ENCODE measurements at places on chromosomes 12 and 14.
A peak's percentile ranks its signal among the peaks of the same experiment; 100 is the strongest.

DNA sequence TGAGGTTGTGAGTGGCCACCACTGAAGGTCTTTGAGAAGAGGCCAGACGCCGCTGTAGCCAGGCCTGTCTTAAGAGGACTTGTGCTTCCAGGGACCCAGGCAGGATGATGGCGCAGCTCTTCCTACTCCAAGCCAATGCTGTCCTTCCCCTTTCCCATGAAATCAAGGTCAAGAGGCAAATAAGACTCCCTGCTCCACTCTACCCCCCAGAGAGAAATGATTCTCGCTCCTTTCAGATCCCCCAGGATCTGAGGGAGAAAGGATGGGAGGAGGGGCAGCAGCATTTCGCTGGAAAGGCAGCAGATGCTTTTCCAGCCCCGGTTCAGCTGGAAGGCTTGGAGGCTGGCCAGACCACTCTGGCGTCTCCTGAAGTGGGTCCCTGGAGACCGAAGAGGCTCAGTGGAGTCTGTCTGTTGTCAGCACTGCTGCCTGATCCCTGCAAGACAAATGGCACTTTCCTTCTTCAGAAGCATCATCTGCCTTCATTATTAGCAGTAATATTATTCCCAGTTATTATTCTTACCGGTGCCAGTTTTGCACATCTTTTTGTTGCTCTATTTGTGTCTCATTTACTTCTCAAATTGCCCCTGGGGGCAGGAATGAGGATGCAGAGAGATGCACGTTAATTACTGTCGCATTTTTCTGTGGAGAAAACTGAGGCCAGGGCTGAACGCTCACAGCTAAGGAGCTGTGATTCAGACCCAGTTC is 51.4 kb downstream of the C14orf132 start:
- DNase-seq, result peak; percentile 58

DNA sequence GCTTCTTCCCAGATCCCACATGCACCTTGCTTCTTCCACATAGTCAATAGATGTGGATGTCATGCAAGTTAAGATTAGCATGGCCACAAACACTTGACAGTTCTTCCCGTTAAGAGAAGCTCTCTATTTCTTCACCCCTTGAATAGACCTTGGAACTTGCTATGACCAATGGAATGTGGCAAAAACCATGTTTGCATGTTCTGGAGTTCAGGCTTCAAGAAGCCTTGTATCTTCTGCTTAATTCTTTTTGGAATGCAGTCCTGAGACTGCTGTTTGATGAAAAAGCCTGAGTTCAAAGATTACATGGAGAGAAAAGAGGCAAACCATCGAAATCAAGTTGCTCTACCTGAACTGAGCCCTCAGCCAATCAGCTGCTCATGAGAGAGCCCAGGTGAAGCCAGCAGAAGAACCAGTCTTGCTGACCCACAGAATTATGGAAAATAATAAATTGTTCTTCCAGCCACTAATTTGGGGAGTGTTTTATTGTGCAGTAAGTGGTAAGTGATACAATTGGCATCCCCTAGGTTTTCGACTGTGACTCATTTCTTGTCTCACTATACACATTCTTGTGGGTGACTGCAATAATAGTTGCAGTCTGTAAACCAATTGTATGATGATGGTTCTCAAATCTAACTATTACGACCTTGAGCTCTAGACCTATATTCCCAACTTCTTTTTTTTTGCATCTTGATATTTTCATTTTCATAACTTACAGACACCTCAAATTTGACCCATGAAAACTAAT is 12.6 kb downstream of the RASSF9 start:
- no peak for DNase-seq

DNA sequence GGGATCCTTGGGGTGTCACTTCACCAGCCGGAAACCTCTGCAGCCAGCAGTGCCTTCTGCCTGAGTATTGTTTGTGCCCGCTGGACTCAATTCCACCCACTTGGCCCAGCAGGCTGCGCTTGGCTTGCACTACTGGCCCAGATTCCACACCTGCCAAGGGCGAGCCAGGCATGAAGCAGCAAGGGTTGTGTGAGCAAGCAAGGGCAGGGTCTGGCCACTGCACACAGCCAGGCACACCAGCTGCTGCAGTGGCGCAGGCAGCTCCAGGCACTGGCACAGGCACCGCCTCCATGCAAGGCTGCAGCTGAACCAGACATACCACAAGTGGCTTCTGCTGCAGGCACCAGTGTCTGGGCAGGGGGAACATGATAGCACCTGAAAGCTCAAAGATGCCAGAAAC is 99.5 kb downstream of the NUAK1 start:
- DNase-seq, result no peak

DNA sequence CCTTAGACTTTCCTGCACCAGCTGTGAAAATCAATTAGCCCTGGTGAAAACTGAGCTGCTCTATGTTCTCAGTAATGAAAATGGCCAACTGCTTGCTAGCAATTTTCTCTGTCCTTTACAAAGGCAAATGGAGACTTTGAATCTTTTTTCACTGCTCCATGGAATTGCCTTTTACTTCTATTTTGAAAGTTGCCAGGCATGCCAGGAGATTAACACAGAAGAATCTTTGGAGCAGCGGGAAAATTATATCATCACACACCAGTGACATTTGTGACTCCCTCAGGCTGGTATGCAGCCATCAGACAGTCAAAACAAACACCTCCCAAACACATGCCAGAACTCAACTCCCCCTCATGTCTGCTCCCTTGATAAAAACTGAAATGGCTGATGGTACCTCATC is 872.0 kb upstream of the FLRT2 start:
- no peak for DNase-seq

DNA sequence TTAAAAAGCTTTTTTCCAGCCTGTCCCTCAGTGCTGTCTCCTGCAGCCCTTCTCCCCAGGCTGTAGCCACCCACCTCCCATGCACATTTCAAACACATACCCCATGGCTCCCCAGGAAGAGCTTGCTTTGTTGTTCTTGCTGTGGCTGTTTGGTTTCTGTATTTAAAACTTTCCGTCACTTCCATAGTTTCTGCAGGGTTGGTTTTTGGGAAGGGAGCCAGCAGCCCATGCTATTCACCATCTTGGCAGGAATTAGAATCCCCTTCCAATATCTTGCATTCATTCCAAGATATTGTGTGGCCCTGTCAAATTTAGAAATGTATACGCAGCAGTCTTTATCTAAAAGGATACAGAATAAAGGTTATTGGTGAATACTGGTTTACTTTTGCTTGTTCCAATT is 29.6 kb downstream of the CFAP251 start:
- no peak for DNase-seq

DNA sequence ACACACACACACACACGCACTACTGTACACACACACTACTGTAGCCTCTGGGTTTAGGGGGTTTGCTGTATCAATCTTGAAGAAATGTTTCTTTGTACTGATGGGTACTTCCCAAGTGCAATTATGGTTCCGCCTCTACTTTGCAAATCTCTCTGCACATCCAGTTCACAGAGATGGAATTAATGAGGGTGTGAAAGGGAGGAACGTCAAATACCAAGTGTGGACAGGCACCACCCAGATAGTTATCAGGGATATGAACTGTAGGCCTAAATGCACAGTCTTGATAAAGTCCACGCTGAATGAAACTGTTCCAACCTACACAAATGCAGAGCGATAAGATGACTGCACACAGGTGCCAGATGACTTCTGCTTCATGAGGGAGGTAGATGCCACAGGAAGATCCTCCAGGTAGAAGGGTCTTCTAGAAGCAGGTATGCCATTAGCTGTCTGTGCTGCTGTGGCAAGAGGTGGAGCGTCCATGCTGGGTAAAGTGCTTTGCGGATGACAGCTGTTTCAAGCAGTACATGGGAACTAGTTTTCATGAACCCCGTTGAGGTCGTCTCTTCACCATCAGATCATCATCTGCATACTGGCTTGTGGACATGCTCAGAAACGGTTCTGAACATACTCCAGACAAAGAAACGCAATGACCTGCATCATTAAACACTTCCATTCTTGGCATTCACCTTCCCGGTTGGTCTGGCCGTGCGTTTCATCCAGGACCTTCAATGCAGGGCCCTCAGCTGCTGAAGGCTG is 314.3 kb upstream of the RTL1 start:
- DNase-seq, result no peak

DNA sequence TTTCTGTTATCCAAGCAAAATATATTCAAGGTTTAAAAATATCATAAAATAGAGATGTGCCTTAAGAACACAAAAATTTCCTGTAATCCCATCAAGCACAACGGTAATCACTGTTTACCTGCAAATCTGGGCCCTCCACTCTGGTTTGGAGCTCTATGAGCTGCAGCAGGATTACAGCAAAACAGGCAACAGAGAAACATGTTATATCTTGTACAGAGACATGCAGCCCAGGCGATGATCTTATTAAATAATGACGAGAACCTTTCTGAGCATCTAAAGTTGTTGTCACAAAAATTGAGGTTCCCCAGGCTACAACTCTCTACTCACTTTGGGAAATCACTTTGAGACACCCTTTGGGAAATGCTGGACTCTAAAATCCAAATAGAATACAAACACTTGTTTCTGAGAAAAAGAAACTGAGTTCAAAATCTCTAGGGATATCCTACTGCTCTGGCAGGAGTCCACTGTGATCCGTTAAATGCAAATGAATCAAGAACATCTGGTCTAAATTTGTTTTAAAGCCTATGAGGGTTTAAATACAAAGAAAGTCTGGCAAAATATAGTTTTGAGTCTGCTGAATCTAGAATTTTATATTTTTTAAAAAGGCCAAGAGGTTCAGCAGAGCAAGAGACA is 36.3 kb downstream of the STON2 start:
- no peak for DNase-seq

DNA sequence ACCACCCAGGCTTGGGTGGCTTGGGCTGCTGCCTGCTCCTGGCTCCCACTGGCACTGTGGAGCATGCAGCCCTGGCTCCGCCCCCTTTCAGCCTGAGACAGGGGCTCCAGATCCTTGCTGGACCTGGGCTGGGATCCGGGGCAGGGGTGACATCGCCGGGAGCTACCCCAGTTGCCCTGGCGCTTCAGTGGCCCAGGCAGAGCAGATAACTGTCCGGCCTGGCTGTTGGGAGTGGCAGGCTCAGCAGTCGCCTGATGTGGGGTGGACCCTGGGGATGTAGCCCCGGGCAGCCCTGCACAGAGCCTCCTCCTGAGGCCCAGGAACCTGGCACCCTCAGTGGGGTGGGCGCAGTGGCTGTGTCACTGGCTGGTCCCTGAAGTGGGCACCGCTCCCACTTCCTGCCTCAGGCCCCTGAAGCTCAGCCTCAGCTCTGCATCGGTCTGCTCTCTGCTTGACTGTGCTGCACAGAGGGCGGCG is 57.9 kb downstream of the FUT8 start:
- DNase-seq, result no peak

DNA sequence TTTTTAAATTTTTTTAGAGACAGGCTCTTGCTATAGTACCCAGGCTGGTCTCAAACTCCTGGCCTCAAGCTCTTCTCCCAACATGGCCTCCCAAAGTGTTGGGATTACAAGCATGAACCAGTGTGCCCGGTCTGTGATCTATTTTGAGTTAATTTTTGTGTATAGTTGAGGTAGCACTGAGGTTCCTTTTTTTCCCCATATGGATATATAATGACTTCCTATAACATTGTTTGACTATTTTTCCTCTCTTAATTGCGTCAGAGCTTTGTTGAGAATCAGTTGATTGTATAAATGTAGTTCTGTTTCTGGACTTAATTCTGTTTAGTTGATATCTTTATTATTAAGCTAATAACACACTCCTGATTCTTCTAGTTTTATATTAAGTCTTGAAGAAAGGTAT is 8.6 kb upstream of the M6PR start:
- DNase-seq, result no peak

- DNase-seq, result no peak
Observed at GRCh38 chr12:15050659-15051058, 77.8 kb downstream of the PDE6H start.

GRCh38 chr12:68831272-68831671 is 23.3 kb downstream of the MDM2 start:
- no peak for DNase-seq

DNA sequence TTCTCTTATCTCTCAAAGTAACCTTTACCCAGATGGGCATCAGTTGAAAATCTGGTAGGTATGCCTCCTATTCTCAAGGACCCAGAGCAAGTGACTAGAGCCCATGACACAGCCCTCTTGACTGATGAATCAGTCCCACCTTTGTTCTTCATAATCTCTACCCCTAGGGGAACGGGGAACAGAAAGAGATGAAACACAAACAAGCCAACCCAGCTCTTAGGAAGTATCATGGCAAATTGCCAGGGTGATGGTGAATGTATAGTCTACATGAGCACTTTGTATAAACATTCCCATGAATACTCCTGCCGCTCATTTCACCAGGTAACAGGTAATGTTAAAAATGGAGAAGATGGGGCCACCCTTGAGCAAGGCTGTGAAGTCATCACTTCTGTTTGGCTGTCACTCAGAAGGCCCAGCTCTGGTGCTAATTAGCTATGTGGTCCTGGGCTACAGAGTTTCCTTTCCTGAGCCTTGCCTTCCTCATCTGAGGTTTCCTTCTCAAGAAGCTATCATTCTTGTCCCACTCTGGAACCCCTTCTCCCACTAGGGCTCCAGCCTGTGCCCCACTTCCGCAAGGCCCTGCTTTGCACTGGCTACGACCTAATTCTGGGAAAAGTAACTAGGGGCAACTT is 161.7 kb downstream of the ANO2 start:
- DNase-seq, result no peak

DNA sequence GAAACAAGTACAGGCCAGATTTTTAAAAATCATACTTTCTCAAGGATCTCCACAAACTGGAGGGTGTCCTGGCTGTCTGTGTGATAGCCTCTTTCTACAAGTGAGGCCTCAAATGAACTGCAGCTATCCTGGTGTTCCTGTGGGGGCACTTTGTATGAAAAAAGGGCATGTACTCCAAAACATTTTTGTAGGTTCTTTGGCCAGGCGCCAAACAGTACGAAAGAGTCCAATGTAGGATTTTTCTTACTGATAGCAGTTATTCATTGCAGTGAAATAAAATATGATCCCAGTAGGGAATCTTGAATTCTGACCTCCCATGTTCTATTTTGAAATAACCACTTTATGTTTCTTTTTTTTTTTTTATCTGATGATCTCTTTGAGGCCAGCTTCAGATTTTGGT is 381.7 kb downstream of the PAWR start:
- DNase-seq, result no peak

DNA sequence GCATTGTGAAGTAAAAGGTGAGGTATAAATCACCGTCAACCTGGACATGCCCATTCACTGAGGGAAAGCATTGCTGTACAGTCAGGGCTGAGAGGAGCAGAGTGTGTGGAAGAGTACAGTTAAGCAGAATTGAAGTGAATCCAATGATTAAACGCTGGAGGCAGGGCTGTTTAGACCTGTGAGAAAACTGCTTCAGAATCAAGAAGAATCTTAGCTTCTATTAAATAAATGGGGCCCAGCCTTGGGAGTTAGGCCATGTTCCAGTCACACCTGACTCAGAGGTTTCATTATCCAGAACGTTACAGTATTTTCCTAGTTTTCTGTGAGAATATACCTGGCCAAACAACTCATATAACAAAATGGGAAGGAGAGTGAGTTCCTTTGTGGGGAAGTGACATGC is 86.9 kb downstream of the ATP23 start:
- no peak for DNase-seq
